ENCODE measurements at places on chromosomes 3 and 15.

- DNase-seq, result no peak
These were observed 312.0 kb downstream of the DOCK3 start for GRCh38 chr3:50986726-50987125.

DNA sequence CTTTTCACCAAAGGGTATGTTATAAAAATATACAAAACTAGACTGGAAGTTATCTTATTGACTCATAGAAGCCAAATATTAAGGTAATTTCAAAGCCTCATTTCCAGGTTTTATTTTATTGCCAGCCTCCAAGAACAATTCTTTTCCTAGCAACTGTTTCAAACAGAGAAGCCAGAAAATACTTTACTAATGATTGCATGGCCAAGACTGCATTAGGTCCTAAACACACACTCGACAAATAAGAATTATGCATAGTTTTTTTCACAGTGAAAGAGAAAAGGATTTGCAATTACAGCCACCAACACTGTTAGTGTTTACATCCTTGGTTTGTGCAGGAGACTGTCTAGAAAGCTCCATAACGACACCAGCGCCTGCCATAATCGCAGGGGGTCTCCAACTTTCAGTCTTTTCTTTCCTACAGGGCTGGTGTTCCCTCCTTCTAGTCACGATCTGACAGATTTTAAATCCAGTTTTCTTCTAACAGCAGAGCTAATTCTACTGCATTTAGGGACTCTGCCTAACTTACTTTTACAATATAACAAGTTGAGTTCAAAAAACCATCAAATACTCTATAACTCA is 58.1 kb downstream of the CLASP2 start:
- no peak for DNase-seq

GRCh38 chr3:194082743-194083636 is 53.0 kb upstream of the HES1 start:
- DNase-seq, result no peak

DNA sequence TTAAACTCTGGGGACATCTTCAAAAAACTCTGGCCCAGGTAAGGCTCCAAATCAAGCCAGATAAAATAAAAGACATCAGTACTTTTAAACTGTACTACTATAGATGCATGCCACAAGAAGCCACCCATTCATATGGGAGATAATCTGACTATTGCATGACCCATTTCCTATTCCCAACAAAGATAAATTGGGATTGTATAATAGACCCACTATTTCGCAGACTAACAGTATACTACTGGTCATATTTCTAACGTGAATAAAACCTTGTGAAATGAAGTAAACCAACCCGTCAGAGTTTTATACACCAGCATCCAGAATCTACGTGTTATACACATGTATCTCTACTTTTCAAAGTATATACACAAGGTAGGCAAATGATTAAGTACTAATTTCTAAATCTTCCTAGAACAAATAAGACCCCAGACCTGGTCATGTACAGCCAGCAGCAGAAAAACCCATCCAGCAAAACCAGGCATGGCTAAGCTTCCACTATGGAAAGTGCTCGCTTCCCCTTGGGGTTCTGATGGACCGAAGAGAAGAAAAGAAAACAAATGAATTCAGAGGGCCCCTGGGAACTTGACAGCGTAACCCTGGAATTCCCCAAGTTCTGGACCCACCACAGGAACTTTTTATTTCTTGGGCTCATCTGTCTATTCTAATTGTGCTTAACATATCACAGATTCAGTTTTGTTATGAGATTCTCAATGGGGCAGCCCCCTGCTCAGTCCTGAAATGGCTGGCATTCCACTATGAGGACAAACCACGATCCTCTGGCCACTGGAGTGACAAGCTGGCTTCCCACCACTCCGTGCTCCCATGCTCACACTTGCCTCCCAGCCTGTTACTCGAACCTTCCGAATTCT is 69.1 kb downstream of the MB21D2 start:
- DNase-seq, result no peak

DNA sequence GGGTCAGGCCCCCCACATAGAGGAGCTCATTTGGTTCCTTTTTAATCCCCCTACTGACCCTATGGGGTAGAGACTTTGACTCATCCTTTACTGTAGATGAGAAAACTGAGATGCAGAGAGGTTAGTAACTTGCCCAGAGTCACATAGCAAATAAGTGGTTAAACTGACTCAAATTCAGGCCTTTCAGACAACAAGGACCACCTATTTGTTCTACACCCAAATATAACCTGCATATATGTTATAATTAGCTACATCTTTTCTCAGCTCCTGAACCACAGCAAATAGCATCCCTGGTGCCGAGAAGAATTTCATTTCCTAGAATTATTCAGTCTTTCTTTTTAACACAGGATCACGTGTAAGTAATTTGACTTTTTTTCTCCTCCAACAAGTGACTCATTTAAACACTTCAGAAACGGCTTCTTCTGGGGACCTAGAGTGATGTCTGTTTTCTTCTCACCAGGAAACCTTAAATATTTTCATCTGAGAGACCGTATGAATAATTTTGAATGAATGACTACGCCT is 57.4 kb downstream of the MGLL start:
- DNase-seq, result no peak

- no peak for DNase-seq
These were observed 61.3 kb upstream of the PSMD6 start for GRCh38 chr3:64084640-64085039.

- no peak for DNase-seq
These were observed 48.6 kb upstream of the C15orf39 start for GRCh38 chr15:75153087-75153486.

GRCh38 chr3:39414421-39414907 is 7.9 kb downstream of the RPSA start:
- no peak for DNase-seq
